ENCODE measurements at places on chromosomes 16 and 17.
A peak's percentile ranks its signal among the peaks of the same experiment; 100 is the strongest.

GRCh38 chr17:8935191-8935590 is 30.3 kb downstream of the PIK3R5 start:
- peak; percentile 91 for DNase-seq

- no peak for DNase-seq
These were observed 42.1 kb downstream of the SRCIN1 start for GRCh38 chr17:38563362-38564253.

DNA sequence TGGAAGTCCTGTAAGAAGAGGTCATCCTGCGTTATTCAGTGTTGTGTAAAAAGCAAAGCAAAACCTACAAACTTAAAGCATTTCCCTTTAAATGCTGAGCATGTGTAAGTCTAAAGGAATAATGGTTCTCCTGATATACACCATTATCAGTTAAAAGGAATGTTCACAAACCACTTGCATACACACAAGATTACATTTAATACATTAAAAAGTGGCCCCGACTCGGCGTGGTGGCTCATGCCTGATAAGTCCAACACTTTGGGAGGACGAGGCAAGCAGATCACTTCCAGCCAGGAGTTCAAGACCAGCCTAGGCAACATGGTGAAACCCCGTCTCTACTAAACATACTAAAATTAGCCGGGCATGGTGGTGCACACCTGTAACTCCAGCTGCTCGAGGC is 30.5 kb downstream of the CPPED1 start:
- no peak for DNase-seq

DNA sequence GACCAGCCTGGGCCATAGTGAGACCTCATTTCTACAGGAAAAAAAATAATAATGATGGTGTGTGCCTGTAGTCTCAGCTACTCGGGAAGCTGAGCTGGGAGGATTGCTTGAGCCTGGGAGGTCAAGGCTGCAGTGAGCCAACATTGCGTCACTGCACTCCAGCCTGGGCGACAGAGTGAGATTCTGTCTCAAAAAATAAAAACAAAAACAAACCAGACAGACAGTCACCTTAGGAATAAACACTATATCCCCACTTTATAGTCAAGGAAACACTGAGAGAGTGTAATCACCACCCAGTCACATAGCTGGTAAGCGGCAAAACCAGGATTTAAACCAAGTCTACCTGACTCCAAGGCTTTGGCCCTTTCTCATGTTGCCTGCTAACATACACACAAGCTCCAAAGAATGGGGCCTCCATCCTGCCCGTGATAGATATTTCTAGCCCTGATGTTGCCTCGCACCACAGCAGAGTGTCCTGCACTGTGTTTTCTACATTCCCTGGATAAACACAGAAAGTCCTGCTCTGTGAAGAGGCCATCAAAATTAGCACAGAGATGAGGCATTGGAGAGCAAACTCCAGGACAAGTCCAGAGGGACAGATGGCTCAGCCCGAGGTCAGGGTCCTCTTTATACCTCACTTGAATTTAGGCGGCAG is 66.1 kb upstream of the SMURF2 start:
- no peak for DNase-seq

- no peak for DNase-seq
These were observed 113.2 kb downstream of the GSG1L start for GRCh38 chr16:27950206-27950887.

DNA sequence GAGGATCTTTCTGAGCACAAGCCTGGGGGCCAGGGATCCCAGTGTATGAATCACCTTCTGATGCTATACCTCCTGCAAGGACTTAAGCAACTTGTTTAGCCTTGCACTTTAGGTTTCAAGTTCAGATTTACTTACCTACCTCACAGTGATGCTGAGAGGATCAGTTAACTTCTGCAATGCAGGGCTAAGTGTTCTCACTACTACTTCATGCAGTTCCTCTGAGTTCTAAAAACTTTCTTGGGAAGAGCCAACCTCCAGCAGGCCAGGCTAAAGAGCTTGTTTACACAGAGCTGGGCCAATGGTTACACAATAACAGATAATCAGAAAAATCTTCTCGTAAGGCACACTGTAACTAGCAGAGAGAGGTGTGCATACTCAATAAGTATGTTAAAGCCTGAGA is 13.0 kb downstream of the VEZF1 start:
- no peak for DNase-seq

DNA sequence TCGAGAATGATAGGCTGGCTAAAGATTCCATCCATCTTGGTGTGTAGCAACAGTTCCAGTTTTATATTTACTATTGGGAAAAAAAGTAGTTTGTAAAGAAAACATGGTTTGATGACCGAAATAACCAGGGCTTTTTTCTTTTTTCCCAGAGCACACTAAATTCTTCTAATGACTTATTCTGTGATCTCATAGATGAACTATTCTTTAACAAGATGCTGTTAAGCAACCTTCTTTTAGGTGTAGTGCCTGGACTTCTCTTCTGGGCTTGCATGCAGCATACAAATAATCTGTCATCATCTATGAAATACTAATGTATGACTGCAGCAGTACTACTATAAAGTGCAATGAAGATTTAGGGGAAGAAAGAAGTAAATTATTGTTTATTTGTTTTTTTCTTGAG is 11.0 kb upstream of the CAPNS2 start:
- DNase-seq, result no peak

- DNase-seq, result no peak
These were observed 97.9 kb upstream of the ZNF469 start for GRCh38 chr16:88284626-88285513.

DNA sequence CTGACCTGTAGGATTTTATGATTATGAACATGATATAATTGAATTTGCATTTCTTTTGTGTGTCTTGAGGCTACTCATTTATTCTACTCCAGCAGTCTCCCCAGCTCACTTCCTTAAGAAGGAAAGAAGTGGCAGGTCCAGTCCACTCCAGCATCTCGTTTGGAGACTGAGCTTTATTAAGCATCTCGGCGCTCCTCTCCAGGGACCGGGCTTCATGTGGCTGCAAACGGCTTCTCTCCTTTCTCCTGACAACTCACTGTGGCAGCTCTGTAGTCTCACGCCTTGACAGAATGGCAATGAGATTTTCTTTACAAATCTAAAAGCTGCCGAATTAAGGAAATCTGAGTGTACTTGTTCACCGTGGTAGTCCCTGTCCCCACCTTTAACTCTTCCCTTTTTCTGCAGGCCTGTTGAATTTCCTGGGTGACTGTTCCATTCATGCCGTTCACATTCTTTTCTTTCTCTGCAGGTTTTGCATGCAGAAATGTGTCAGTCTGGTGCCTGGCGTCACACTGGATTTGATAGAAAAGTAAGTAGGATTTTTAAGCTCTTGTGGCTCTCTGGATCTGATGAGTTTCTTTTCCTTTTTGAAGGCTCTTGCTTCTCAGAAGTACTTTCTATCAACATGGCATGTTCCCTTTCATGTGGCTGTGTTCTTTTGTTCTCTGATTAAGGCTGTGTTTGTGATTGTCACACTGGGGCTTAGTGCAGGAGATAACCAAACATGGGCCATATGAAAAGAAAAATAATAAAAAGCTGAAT is 200.5 kb upstream of the CHMP6 start:
- peak; percentile 47 for DNase-seq

- no peak for DNase-seq
These were observed 22.2 kb downstream of the ITPRIPL2 start for GRCh38 chr16:19135896-19136438.

- DNase-seq, result no peak
These were observed 75.9 kb downstream of the CES1 start for GRCh38 chr16:55756963-55757362.

- no peak for DNase-seq
These were observed 1.2 kb downstream of the STAT5B start for GRCh38 chr17:42274812-42275526.

- DNase-seq, result no peak
These were observed 60.6 kb upstream of the CRYM start for GRCh38 chr16:21338537-21339268.

GRCh38 chr16:24140730-24141129 is 115.4 kb upstream of the CACNG3 start:
- no peak for DNase-seq

GRCh38 chr17:30716461-30717290 is 107.8 kb downstream of the CRLF3 start:
- peak; percentile 36 for DNase-seq

GRCh38 chr17:69961501-69962145 is 113.4 kb upstream of the KCNJ16 start:
- no peak for DNase-seq

DNA sequence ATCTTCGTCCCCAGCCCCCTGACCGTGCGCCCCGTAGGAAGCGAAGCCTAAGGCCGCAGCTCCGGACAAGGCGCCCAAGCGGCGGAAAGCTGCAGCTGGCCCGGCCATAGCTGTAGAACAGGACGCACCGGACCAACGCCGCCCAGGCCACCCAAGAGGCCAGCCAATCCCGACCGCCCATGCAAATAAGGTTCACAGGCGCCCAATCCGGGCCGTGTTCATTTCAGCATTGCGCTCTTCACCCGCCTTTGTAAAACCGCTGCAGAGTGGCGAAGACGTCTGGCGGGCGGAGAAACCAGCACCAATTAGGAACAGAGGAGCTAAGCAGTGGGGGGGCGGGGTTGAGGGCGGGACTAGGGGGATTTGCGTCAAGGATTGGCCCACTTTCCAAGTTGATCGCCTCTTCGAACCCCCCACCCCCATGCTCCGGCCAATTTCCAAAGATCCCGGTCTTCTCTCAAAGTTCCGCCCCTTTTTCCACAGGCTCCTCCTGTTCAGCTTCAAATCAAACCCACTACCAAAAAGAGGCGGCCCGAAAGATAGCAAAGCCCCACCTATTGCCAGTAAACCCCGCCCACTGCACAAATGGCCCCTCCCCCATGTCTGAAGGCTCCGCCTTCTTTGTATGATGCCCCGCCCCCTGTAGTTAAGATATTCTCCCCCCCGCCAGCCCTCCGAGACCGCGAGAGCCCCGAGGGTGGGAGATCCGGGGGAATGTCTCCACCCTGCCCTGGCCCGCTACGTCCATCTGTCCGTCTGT is at the start of gene TMEM256:
TSS of gene TMEM256 (minus strand) at position 121 of the 760 bp plus-strand sequence. CDS start at position 108, 13 bp downstream.
- peak; percentile 99 for DNase-seq
